ENCODE measurements at places on chromosomes 2 and 18.

DNA sequence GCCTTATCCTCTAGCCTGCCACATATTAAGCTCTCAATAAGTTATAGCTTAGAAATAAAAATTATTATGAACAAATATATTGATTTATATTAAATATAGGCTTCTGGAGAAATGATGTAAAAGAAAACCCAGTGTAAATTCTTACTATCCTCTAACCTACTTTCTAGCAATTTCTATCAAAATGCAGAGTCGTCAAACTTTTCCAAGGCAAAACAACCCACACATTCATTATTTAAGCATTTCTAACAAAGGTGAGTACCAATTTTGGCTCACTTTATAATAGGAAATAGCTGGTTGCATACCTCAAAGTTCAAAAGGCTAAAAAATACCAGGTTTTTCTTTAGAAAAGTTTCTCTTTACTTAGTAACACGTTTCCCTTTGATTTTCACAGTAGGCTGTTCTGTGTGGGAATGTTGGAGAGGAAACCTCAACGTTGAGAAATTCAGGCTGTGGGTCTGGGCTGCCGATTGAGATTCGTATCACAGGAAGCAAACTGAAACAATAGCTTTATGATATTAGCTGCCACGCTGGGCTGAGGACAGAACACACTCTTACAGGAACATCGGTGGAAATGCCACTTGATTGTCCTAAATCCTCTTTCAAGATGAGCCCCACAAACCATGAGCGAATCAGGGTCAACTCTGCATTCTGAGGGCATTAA, 53.0 kb downstream of the EPAS1 start:
- DNase-seq = no peak

DNA sequence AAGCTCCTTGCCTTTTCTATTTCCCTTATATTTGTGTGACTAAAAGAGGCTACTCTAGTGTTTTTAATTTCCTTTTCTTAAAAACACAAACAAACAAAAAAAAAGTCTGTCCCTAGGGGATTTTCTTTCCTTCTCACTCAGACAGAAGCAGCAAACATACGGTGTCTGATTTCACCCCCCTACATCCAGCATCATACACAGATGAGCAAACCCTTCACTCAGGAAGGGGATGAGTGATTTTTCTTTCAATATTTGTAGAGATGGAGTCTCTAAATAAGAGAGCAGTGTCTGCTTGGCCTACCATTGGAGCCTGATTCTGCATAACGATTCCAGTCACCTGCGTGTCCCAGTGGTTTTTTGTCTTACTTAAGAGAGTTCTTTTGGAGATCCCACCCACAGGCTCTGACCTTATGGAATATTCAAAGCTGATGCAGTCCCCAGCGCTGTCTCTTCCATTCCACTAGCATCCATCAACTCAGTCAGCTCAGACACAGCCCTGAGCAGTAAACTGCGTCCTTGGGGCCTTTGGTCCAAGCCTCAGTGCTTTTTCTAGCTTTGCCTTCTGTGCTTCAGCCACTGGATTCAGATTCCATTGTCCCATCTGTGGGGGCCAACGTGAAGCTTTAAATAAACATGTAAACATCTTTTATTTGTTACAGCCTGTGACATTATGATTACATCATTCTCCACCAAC, 52.6 kb upstream of the TPO start:
- no peak for DNase-seq

- DNase-seq = no peak
Measured at GRCh38 chr2:163077241-163077640, 238.7 kb upstream of the KCNH7 start.

GRCh38 chr2:9665898-9666297, 35.1 kb upstream of the YWHAQ start:
- no peak for DNase-seq

DNA sequence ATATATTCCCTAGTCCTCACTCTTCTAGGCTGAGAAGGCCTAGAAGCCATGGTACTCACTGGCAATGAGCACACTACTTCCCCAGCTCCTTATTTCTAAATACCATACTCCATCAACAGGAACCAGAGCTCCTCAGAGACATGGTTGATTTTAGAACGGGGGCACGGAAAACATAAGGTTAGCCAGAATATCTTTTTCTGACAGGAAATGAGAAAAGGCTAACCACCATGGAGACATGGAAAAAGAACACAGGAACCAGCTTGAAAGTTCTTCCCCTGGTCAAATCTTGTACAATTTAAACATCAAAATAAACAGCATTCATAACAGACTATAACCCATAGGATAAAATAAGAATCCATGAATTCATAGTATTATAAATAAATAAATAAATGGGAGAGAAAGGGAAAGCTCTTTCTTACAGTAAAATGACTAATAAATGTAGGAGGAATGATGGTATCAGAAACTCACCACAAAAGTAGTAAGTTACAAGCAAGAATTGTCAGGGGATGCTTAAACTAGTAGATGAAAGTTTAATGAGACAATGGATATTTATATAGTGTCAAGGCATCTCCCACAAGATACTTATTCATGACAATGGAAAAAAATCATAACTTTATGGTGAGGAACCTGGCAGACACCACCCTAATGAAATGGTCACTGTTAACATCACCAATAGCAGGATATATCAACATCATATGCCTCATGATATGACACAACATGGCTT, 20.6 kb upstream of the GCC2 start:
- DNase-seq = no peak

DNA sequence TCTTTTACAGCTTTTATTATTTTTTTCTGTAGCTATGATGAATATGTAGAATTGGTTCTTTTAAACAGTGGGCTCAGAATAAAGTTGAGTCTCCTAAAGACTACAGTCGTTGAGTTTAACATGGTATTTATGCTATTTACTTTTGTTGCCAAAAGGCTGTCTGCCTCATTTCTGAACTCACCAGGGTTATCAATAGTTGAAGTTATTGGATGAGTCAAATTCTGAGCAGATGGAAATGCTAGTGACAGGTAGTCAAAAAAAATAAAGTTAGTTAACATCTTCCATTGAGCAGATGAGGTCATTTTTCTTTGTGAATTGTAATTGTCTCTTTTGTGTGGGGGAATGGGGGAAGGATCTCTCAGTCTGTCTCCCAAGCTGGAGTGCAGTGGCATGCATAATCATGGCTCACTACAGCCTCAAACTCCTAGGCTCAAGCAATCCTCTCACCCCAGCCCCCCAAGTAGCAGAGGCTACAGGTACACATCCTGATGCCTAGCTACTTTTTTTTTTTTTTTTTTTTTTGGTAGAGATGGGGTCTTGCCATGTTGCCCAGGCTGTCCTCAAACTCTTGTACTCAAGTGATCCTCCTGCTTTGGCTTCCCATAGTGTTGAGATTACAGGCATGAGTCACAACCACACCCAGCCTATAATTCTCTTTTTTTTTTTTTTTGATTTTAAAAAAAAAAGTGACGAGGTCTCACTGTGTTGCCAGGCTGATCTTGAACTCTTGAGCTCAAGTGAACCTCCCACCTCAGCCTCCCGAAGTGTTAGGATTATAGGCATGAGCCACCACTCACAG, 8.9 kb downstream of the PAPOLG start:
- DNase-seq = no peak

DNA sequence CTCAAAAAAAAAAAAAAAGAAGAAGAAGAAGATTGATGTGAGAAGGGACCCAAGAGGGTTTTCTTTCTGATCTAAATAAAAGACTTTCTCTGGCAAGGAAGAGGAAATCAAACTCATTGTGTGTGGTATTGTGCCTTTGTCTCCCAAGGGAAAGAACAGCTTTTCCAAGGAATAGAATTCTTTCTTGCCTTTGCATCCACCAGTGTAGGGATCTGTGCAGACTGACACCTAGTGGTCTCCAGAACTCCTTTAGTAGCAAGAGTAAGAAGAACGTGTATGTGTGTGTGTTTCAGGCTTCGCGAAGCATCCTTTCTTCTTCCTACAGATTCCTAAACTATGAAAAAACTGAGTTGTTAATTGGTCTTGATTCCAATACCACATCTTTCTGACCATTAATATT, 33.5 kb upstream of the CRIM1 start:
- no peak for DNase-seq

DNA sequence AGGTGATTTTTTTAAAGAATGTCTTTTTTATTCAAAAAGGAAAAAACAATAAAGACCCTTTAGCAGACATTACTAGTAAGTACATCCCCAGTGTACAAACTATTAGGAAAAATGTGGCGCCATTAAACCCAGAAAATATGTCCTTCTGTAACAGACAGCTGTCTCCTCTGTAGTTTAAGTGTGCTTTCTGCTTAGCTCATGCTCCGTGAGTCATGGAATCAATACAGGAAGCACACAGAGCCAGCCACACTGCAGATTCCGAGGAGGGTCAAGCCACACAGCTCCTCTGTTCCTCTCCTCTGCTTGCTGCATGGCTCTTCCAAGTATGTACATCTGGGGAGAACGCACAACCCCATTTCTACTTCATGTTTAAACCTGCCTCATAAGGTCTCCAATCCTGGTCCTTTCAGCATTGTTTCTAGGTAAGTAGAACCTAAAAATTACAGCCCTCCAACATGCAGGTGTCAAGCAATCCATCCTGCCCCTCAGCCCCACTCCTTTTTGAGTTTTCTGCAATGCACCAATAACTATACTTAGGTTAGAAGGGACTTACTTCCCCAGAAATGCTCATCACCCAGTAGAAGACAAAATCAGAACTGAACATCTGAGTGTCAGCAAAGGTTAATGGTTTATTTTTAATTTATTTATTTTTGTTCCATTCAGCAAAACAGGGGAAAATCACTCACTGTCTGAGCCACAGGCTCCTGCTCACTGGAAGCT, 37.5 kb downstream of the ACVR1 start:
- DNase-seq = peak; percentile 39
